Nephron progenitor cell (in vitro differentiated cells): ENCODE measurements at places on chromosomes 16 and 17.
A peak's percentile ranks its signal among the peaks of the same experiment; 100 is the strongest.

- DNase-seq: no peak
Measured at GRCh38 chr17:74748279-74748528, 224 bp upstream of the NHERF1 start.

DNA sequence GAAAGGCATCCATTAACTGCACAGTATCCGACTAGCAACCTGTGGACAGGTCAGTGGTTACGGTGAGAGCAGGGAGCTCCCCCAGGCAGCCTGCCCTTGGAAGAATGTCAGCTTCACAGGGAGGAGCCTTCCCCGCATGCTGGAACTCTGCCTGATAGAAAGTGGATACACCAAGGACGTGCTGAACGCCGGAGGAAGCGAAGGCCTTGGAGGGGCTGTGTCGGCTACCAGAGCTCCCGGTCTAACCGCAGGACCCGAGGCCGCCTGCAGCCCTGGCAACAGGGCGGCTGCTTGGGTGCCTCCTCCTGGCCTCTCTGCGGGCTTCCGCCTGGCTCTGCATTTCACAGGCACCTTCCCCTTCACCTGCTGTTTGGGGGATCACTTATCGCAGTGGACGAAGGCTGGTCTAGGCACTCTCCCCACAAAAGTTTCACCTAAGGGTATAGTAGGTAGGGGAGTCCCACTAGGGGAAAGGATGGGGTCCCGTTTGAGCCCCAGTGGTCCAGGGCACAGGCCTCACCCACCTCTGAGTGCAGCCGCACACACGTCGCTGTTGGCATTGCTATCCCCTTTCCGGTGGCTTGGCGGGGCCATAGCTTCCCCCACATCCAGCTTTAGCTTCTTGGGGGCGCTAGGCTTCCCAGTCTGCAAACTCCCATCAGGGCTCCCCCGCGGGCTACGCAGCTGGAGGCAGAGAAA lies 29.8 kb downstream of the PELP1 start:
- DNase-seq: no peak

- DNase-seq: no peak
Measured at GRCh38 chr16:74431516-74431915, 10.2 kb upstream of the CLEC18B start.

GRCh38 chr17:2694381-2695242 lies 17.0 kb downstream of the CLUH start:
- no peak for DNase-seq

DNA sequence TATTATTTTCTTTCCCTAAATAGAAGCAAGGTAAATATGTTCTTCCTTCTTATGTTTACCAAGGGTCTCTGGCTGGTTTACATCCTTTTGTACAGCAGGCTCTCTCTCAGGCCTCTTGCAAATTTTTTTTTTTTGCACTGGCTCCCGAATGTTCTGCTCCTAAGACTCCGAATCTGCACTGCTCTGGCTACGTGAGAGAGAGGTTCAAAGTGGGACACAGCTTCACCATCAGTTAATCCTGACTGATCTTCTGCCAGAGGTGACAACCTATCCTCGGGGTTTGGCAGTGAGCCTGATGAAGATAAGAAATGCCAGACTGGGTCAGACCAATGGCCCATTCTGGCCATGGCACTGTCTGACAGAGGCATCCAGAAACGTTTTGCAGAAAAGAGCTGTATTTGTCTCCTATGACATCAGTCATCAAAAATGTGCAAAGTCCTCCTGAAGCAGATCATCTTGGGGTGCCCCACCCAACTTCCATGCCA lies 136.9 kb downstream of the GRIN2A start:
- DNase-seq: no peak

- DNase-seq: no peak
Measured at GRCh38 chr16:30553393-30553899, 4.7 kb downstream of the ZNF764 start.

- DNase-seq: no peak
Measured at GRCh38 chr17:39400547-39401411, 647 bp downstream of the FBXL20 start.

DNA sequence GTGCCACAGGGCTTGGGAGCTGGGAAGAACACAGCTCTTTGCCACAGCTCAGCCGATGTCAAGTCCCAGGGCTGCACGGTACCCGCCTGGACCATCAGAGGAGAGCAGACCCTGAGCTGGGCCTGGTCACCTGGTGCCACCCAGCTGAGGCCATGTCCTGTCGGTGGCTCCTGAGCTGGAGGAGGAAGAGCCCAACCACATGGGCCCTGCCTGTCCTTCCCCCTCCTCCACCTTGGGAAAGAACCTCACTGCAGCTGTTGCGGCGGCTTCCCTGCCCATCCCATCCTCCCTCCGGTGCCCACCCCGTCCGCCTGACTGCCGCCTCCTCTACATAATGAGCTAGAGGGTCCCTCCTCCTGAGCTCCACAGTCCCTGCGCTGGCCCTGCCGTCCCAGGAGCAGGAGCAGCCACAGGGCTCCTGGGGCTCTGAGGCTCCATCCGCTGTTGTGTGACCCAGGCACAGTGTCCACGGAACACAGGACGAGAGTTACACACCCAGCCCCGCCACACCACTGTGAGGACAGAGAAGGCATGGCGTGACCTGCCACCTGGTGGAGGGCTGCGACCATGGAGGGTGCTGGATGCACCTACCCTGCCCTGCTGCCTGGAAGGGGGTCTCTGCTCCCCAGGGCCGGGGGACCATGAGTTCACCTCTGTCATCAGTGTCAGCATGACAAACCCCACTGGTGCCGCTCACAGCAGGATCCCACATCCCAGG lies 21.4 kb upstream of the CHMP6 start:
- DNase-seq: peak; percentile 46

DNA sequence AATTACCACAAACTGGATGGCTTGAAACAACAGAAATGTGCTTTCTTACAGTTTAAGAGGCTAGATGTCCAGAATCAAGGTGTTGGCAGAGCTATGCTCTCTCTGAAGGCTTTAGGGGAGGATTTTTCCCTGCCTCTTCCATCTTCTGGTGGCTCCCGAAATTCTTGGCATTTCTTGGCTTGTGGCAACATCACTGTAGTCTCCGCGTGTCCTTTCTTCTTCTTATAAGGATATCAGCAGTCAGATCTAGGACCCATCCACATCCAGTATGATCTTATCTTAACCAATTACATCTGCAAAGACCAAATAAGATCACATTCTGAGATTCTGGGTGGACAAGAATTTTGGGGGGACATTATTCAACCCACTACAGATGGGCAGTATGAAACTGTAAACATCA lies 119.2 kb upstream of the PMFBP1 start:
- DNase-seq: no peak

DNA sequence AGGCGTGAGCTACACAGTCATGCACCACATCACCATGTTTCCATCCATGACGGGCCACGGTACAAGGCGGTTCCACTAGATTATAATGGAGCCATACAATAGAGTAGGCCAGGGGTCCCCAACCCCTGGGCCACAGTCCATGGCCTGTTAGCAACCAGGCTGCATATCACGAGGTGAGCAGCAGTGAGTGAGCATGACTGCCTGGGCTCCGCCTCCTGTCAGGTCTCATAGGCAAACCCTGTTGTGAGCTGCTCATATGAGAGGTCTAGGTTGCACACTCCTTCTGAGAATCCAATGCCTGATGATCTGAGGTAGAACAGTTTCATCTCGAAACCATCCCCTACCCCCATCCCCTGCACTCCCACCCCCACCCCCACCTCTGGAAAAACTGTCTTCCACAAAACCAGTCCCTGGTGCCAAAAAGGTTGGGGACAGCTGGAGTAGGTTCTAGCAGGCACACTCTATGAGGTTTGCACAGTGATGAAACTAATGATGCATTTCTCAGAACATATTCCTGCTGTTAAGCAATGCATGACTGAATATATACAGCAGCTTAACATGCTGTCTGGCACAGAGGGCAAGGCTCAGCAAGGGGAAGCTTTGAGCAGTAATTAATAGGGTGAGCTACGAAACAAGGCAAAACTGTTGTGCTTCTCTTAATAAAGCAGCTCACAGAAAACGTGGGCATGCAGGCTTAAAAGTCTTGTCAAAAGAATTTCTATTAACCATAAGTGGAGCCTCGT lies 108.0 kb downstream of the VPS53 start:
- DNase-seq: no peak

DNA sequence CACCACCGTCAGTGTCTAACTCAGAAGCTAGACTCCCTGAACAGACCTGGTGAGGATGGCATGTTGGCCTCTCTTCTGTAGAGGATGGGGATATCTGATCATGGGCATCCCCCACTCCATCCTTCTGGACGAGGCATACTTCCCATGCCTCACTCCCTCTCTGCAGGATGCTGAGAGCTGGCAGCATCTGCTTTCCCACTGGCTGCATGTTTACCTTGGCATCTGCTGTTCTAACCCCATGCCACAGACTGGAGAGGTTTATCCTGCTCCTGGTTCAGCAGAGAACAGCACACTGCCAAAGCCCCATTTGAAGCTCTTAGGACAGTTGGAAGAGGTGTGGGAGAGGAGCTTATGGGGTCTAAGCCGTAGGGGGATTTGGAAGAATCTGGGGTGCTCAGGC lies 46.0 kb downstream of the YPEL2 start:
- DNase-seq: no peak

- DNase-seq: no peak
Measured at GRCh38 chr16:19344224-19344801, 58.8 kb downstream of the CLEC19A start.

DNA sequence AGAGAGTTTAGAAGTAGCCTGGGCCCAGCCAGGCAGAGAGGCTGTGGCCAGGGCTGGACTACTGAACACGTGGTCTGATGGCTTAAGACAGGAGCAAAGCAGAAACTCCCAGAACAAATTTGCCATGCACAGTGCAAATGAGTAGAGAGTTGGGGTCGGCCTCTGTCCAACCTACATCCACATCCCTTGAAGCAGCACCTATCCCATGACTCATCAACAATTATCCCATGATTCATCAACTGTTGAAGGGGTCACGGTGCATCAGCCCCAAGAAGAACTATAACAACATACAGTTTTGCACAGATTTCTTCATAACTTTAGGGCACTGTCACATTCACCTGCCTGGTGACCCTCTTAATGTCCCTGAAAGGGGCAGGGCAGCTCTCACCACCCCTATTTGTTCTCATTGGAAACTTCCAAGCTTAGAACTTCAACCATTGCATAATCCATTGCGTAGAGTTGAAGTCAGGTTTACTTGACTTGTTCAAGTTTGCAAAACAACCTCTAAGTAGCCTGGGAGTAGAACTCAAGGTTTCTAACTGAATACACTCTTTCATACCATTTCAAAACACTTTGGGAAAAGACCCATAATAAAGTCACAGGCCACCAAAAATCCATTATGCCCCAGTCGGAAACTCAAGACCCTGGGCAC lies 235.2 kb upstream of the CDH5 start:
- no peak for DNase-seq

GRCh38 chr17:19414396-19415280 lies 3.6 kb downstream of the RNF112 start:
- DNase-seq: no peak

DNA sequence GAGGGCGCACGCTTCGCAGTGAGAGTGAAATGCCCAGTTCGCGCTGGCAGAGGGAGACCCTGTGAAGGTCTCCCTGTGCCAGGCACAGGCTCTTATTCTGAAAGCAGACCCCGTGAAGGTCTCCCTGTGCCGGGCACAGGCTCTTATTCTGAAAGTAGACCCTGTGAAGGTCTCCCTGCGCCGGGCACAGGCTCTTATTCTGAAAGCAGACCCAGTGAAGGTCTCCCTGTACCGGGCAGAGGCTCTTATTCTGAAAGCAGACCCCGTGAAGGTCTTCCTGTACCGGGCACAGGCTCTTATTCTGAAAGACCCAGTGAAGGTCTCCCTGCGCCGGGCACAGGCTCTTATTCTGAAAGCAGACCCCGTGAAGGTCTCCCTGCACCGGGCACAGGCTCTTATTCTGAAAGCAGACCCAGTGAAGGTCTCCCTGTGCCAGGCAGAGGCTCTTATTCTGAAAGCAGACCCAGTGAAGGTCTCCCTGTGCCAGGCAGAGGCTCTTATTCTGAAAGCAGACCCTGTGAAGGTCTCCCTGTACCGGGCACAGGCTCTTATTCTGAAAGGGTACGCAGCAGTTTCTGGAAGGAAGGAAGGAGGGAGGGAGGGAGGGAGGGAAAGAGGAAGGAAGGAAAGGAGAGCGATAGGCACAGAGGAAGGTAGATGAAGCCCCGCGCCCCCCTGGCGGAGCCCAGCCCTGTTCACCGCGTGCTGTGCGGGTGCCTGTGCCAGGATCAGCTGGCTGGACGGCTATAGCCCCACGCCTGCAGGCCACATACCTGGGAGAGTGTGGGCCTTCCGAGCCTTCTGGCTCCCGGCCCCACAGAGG lies 55.3 kb downstream of the WDR45B start:
- DNase-seq: peak; percentile 41

- DNase-seq: no peak
Measured at GRCh38 chr17:74760404-74761105, 12.1 kb downstream of the NHERF1 start.

DNA sequence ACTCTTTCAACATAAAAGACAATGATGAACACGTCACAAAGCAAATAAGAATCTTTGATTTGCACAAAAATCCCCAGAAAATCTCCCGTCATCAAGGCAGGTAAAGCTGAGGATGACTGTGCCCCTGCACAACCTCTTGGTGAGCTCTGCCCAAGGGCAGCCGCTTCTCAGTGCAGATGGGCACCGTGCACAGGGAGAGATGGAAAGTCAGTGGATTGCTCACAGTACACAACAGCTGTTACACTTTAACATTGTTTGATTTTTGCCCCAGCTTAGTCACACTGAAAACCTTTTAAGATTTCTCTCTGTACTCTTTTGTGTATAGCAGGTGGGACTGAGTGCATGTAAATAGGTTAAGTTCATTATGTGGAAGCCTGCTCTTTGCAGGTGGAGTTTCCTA lies 104.2 kb downstream of the CDK5R1 start:
- DNase-seq: no peak

DNA sequence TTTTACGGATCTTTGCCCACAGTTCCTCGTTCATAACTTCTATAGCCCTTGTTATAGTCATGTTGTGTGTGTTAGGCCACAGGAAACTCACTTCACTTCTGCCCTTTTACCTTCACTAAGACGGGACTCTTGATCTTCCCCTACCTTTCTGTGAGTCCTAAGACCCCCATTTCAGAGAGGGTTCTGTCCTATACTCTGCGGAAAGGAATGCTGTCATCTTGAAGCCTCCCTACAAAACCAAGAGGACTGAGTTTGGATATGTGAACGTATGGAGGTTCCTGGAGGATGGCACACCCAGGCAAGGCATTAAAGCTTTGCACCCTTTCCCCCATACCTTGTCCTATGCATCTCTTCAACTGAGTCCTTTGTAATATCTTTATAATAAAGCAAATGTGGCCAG lies 3.7 kb downstream of the UBB start:
- DNase-seq: no peak

GRCh38 chr16:70715860-70716357 lies 30.1 kb upstream of the MTSS2 start:
- no peak for DNase-seq

- DNase-seq: no peak
Measured at GRCh38 chr16:61792194-61792909, 243.9 kb downstream of the CDH8 start.

GRCh38 chr16:85733155-85733838 lies 17.6 kb downstream of the C16orf74 start:
- DNase-seq: no peak

DNA sequence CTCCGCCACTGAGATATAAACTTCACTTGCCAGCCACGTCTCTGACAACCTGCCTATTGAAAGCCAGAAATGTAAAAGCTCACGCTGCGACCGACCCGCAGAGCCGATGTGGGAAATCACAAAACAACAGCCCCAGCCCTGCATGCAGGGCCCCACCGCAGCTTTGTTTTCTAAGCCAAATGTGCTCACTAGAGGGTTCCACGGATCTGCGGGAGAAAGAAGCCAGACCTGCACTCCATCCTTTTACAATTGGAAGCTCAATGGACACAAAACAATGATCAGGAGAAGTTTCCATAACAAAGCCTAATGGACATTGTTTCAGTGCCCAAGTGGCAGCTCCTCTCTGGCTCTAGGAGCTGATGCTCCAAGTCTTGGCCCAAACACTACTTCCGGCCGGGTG lies 33.1 kb downstream of the WIPI1 start:
- no peak for DNase-seq
